ENCODE measurements at places on chromosomes 4 and X.
A peak's percentile ranks its signal among the peaks of the same experiment; 100 is the strongest.

DNA sequence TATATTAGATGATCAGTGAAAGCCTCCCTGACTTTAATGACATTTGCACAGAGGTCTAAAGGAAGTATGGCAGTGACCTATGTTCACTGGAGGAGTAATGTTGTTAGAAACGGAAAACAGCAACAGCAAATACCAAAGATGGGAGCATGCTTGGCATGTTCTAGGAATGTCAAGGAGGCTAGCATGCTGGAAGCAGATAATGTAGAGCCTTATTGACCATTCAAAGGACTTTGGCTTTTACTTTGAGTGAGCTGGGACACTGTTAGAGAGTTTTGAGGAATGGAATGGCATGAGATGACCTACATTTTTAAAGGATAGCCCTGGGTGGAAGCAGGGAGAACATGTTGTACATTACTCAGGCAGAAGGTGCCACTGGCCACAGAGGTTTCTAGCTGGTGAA is 6.0 kb downstream of the RPA4 start:
- DNase-seq = peak; percentile 42

DNA sequence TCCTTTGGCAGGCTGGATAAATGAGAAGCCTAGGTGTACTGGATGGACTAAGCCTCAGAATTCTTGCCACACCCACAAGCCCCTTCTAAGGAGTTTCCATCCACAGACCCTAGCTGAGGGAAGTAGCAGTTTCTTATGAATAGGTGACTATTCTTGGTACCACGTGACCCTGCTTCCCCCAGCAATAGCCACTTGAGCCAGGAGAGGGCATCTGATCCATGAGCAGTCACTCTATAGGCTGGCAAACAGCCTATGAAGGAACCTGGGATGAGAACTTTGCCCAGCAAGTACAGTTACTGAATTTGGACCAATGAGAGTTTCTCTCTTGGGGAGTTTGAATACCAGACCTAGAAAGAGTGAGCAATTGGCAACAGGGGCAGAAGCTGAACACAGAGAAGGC is 84.0 kb downstream of the RTL9 start:
- DNase-seq = peak; percentile 11

- DNase-seq = no peak
Measured at GRCh38 chr4:57193209-57193810, 83.1 kb upstream of the IGFBP7 start.

GRCh38 chr4:151541389-151542071 is 132.6 kb downstream of the FHIP1A start:
- DNase-seq = peak; percentile 41

GRCh38 chr4:124943145-124943889 is 230.8 kb upstream of the ANKRD50 start:
- DNase-seq = peak; percentile 13

DNA sequence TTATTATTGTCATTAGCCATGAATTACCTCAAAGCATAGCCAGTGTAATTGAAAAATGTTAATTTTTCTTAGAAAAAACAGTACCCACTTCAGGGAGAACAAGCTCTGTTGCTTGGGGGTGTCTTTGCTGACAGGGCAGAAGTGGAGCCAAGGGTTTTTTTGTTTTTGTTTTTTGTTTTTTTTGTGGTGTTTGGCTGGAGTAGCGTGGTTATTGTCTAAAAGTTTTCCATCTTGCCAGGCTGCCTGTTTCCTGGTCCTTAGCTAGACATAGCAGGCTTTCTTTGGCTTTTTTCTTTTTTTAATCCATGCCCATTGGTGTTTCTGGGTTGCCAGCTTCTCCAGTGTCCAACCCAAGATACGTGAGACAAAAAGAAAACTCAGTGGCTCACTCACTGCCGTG is 61.5 kb downstream of the CASP3 start:
- no peak for DNase-seq

DNA sequence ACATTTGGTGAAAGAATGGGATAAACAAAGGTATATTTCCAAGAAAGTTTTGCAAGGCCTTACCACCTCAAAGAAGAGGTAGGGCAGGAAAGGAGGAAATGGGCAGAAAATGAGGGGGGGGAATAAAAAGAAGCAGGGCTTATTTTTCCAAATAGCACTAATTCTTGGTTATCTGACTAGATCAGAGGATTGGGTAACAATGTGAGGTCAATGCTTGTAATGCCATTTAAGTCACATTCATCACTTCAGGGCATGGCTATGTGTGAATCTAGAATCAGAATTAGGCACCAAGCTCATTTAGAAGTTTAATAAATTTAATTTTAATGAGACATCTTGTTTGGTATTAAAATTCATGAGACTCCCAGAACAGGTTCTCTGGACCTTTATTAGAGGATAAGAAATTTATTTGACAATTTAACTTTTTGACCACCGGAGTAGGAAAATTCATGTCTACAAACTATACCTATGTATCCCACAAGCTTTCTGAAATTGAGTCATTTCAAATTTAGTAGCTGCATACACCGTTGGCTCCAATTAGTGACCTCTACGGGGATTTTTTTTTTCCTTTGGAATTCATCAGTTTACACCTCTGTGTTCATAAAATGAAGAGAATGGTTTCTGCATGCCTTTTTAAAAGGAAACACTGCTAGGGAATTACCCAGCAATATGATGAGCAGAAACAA is 1.4 kb upstream of the STS start:
- DNase-seq = no peak

DNA sequence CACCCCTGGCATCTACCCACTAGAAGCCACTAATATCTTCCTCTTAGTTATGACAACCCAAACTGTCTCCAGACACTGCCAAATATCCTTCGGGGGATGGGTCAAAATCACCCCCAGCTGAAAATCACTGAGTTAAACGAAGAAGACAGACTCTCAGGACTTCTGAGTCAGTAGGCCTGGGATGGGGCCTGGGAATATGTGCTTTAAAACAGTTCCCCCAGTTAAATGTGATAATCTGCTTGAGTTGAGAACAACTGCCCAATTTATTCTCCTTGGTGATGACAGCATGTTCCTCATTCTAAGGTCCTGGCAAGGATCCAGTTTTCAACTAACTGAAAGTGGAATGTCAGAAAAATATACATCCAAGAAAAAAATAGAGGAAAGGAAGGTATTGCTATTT is 52.4 kb downstream of the CBLL2 start:
- peak; percentile 31 for DNase-seq

DNA sequence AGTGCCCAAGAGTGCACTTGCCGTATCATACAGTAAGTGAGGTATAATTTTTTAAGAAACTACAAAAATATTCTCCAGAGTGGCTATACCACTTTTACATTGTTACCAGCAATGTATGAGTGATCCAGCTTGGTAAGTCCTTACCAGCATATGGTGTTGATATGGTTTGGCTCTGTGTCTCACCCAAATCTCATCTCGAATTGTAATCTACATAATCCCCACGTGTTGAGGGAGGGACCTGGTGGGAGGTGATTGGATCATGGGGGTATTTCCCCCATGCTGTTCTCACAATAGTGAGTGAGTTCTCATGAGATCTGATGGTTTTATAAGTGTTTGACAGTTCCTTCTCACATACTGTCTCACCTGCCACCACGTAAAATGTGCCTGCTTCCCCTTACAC is 44.8 kb downstream of the RBMX start:
- no peak for DNase-seq

GRCh38 chr4:3307891-3308575 is 15.2 kb downstream of the RGS12 start:
- DNase-seq = no peak

DNA sequence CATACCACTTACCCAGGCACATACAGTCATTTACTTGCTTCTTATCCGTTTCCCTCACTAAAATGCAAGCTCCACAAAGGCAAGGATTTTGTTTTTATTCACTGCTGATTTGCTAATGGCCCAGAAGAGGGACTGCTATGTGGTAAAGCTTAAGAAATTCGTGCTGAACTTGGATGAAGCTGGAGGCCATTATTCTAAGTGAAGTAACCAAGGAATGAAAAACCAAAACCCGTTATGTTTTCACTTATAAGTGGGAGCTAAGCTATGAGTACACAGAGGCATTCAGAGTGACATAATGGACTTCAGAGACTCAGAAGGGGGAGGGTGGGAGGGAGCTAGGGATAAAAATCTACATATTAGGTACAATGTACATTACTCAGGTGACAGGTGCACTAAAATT is 47.2 kb downstream of the RAB33B start:
- peak; percentile 74 for DNase-seq

DNA sequence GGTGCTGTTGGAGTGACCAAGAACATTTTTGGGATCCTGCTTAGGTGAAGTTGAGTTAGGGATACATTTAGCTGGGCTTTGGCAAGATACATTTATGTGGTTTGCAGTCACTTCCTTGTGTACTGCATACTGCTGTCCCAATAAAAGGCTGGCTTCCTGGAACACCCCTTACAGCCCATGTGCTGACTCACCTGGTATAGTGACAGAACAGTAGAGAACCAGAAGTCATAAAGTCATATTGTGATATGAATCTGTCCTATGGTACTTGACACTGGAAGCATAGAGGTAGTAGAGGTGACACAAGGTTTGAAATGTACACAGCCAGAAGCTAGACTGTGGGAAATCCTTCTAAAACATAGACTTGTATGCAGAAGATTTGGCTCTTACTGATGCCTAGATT is 55.3 kb upstream of the SLC25A43 start:
- DNase-seq = no peak

GRCh38 chrX:99750721-99751120 is 659.4 kb downstream of the PCDH19 start:
- DNase-seq = no peak

- peak; percentile 26 for DNase-seq
Measured at GRCh38 chrX:129654652-129655546, at the start of gene APLN. APLN (minus strand) TSS chrX:129654956; CDS start chrX:129654630, 326 bp downstream.

- DNase-seq = no peak
Measured at GRCh38 chr4:20984576-20984836, 284.2 kb downstream of the PACRGL start.

- no peak for DNase-seq
Measured at GRCh38 chr4:159777689-159778088, 674.8 kb downstream of the RAPGEF2 start.

DNA sequence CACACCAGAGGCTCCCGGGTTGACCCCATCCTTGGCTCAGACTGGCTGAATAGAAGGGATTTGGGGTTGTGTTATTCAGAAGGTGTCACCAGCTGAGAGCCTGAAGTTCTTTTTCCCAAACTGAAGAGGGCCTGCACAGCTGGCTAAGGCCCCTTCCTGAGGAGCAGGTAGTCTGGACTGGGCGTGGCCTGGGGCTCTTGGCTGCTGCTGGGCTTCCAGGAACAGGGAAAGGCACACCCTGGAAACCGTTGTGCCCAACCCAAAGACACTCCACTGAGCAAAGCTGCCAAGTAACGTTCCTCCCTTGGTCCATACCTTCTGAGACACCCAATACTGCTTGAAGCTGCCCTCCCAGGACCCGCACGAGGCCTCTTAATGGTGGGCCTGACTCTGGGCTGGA is 8.3 kb upstream of the CXCR3 start:
- no peak for DNase-seq

DNA sequence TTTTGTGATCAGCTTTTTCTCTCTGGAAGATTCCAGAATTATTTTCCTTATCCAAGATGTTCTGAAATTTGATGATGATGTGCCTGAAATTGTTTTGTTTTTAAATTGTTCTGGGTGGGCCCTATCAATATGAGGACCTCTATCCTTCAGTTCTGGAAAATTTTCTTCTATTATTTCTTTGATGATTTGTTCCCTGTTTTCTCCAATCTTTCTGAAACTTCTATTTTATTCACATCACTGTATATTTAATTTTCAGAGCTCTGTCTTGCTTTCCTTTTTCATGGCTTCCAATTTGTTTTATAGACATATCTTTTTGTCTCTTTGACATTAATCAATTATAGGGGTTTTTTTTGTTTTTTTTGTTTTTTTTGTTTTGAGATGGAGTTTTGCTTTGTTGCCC is 12.2 kb upstream of the FNIP2 start:
- no peak for DNase-seq

GRCh38 chrX:14528629-14529289 is 577 bp upstream of the GLRA2 start:
- DNase-seq = peak; percentile 45

- no peak for DNase-seq
Measured at GRCh38 chr4:187555174-187555573, 440.4 kb upstream of the ZFP42 start.

GRCh38 chrX:12060489-12061260 is 77.6 kb upstream of the FRMPD4 start:
- DNase-seq = no peak

GRCh38 chr4:16472537-16472936 is 246.3 kb upstream of the TAPT1 start:
- no peak for DNase-seq

DNA sequence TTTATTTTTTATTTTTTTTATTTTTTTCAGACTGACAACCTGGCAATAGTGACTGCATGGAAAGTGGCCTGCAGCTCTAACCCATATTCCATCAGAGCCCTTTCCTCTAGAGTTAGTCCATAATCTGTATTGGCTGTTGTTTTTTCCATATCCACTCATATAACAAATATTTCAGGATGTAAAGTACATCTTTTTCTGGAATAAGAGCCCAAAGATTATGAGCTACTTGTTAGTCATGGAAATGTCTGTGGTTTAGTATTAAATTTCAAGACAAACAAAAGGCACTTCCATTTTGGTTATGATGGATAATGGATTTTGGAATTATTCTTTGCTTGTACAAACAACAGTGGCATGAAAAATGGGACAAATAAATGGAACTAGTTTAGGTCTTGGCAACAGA is 296.0 kb upstream of the HS3ST1 start:
- no peak for DNase-seq

Data from AG10803 (cell line).